Activated CD4-positive, alpha-beta T cell treated with anti-CD3 and anti-CD28 coated beads, Interleukin-2, amount 10 ng/mL, durations not matched to agents 7 days and 5 days (primary cell): ENCODE measurements at places on chromosomes 4 and X.
A peak's percentile ranks its signal among the peaks of the same experiment; 100 is the strongest.

DNA sequence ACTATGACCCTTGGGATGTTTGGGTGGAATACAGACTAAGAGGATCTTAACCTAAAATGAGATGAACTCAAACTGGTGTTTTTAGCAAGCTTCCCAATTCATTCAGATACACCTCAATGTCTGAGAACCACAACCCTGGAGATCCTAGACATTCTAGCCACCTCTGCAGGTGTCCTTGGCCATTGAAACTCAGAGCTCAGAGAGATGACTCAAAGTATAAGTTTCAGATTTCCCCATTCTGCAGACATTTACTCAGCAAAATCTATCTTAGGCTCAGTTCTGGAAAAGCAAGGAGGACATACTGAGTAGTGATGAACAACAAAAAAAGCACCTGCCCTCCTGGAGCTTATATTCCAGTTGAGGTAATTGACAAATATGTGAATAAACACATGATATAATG lies 47.8 kb downstream of the COMMD8 start:
- DNase-seq = no peak

GRCh38 chr4:176309046-176309445 lies 10.7 kb upstream of the SPCS3 start:
- DNase-seq = no peak

DNA sequence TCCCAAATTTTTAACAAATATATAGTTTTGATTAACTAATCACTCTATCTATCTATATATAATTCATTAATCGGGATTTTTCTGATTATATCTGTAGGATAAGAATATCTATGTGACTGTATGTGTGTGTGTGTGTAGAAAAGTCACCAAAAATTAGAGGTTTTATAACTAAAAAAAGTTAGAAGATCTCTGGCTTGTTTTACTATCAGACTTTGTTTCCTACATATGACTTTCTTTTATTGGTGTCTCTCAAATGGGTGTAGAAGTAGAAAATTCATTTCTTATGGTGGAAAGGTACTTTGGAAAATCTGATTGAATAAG lies 26.7 kb upstream of the TMPRSS11D start:
- no peak for DNase-seq

DNA sequence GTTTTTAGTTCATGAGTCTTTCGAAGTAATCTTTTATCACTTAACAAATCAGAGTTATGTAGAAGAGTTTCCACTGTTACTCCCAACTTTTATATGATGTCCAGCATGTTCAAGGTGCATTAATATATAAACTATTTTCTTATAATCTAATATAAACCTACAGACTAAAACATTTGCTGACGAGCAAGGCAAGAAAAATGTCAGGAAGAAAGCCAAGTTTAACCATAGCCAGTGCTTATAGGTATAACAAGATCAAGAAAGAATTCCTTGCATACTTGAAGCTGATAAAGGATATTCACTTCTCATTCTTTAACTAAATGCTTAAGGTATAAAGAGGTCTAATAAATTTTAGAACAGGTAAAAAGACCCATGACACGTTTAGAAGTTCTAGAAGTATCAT lies 167.7 kb downstream of the NPNT start:
- no peak for DNase-seq

- no peak for DNase-seq
These were observed 305.1 kb upstream of the ANXA10 start for GRCh38 chr4:167787231-167787630.

DNA sequence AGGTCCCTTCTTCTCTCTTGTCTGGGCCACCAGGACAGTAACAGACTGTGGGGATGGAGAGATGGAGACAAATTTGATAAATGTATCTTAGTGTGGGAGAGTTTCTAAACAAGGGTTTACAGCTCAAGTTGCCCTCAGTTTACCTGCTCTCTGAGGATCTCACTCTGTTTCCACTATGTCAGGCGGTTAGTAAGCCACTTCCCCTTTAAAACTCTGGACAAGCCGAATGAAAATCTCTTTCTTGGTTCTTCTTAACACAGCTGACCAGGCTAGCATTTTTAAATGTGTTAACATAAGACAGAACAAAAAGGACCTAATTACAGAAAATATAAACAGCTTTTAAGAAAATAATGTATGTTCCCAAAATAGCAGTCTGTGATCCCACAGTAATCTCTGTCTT lies 2.9 kb upstream of the SCARB2 start:
- DNase-seq = no peak

DNA sequence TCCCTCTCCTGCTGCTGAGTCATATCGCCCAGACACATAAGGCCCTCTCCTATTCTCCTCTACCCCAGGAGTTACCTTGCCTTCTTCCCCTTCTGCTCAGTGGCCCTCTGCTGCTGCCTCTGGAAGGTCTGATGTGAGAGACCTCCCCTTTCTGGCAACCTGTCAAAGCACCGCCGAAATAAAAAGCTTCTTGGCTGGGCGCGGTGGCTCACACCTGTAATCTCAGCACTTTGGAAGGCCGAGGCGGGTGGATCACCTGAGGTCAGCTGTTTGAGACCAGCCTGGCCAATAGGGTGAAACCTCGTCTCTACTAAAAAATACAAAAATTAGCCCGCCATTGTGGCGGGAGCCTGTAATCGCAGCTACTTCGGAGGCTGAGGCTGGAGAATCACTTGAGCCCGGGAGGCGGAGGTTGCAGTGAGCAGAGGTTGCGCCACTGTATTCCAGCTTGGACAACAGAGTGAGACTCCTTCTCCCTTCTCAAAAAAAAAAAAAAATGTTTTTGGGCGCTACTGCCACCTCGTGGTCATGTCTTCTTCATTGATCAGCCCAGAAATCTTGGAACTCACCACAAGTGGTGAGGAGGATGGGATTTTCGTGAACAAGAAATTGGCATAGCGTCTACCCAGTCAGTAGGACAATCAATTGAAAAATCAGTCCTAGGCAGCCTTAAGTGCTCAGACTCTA lies 8.6 kb upstream of the ZXDA start:
- peak; percentile 8 for DNase-seq

- DNase-seq = no peak
These were observed 922.5 kb downstream of the RPA4 start for GRCh38 chrX:97806238-97806637.

DNA sequence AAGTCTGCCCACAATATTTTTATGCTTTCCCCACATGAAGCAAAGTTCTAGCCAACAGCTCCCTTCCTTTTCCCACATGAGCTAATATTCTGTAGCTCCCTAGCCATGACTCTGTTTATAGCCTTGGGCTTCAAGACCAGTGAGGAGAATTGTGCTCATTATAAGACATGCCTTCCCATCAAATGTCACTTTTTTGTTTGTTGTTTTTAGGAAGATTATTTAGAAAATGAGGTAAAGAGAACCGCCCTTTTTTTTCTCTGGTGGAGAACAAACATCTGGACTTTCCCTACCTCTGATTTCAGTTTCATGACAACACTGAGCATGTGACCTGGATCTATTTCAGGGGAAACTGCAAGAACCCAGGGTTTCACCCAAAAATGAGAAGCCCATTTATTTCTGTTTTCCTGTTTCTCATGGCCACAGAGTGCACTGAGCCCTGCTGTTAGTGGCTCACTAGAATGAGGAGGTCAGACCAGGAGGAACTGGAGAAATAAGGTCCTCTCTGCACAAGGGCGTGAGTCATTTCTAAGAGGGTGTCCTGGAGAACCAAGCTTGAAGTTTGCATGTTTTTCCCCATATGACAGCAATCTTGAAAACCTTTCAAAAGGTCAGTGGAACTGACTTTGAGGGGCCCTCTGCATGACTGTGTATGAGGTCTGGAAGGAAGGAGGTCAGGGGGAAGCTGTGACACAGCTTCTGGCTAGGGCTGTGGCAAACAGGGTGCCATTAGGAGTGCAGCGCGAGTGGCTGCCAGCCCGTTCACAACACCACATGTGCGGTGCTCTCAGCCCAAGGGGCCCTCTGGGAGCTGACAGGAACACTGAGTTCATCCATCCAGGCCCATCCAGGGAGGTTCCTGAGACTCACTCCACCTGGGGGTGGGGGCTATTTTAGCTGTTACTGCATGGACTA lies 55.2 kb downstream of the CHST7 start:
- DNase-seq = no peak

DNA sequence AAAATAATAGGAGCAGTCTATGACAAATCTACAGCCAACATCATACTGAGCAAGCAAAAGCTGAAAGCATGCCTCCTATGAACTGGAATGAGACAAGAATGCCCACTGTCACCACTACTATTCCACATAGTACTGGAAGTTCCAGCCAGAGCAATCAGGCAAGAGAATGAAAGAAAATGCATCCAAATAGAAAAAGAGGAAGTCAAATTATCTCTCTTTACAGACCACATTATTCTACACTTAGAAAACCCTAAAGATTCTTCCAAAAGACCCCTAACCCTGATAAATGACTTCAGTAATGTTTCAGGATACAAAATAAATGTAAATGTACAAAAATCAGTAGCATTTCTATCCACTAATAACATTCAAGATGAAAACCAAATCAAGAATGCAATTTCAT lies 249.0 kb downstream of the STK32B start:
- DNase-seq = no peak

- DNase-seq = no peak
These were observed 20.3 kb upstream of the RNF4 start for GRCh38 chr4:2448589-2448988.

GRCh38 chr4:139229534-139230039 lies 50.4 kb downstream of the MGARP start:
- peak; percentile 42 for DNase-seq

GRCh38 chrX:41630091-41630490 lies 58.7 kb upstream of the GPR34 start:
- DNase-seq = no peak

GRCh38 chr4:18722748-18723191 lies 701.2 kb upstream of the LCORL start:
- DNase-seq = no peak

DNA sequence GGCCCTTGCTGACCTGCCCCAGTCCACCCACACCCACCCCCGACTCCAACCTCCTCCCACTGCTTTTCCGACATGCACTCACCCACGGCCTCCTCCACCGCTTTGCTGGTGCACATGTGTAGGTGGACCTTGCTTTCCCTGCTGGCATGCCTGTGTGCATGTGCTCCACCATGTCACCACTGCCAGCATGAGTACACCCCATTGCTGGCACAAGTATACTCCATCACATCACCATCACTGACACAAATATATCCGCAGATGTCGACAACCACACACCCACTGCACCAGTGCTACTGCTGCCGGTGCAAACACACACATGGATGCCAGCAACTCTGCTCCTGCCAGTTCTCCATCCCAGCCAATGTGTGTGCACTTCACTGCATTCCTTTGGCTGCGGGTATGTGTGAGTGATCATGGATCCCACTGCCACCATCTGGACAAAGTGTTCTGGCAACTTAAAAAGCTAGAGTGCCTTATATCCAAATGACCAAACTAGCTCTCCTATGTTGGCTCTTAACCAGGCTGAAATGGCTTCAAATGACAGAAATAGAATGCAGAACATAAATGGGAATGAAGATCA lies 1072.3 kb downstream of the RAPGEF2 start:
- no peak for DNase-seq

DNA sequence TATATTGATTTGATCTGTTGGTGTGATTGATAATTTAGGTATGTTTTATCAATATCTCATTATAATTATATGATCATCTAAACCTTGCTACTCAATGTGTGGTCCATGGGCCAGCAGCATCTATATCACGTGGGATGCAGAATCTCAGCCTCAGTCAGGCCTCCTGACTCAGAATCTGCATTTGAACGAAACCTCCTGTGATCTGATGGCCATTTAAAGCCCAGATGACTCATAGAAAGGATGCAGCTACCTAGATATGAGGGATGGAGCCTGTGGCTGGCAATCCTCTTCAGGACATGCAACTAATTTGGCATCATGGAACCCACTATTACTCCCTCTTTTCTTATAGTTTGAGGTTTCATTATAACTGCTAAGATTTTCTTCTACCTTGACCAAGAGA lies 11.3 kb upstream of the CHRNA9 start:
- DNase-seq = no peak

DNA sequence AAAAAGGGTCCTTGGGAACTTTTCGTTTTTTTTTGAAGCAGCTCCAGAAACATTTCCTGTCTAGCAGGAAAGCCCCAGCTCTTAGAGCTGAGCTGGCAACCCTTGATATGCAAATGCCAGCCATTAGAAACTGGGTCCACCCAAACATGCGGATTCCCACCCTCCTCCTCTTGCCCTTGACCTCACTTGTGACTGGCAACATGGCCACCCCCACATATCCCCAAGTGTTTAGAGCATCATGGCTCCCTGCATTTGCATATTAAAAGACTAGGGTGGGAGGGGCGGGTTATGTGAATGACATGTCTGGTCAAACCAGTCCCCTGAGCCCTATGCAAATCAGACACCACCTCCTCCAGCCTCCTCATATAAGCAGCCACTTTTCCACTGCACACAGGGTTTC lies 671.1 kb downstream of the FAT4 start:
- DNase-seq = no peak

GRCh38 chr4:140756319-140757231 lies at the start of gene TBC1D9:
Gene TBC1D9 (minus strand): TSS chr4:140756385. CDS start chr4:140756045, 340 bp downstream.
- no peak for DNase-seq

DNA sequence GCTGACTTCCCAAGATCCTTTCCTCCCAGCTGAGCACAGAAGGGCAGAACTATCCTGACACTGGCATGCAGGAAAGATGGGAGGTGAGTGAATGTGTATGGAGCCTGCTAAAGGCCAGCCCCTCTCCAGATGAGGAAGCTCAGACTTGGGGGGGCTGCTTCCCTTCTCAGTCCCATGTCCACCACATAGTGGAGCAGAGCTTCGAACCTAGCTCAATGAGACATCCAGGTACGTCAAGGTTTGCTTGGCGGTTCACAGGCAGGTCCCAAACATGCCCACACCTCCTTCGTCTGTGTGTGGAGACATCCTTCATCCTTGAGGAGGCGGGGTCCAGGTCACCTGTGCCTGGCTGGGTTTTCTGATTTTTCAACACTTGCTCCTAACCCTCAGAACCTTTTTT lies 31.3 kb downstream of the ACSL1 start:
- DNase-seq = no peak

GRCh38 chr4:83342476-83342875 lies 7.8 kb upstream of the HPSE start:
- DNase-seq = no peak

- no peak for DNase-seq
These were observed 46.1 kb upstream of the CTSO start for GRCh38 chr4:155999725-156000124.

- DNase-seq = no peak
These were observed at the start of gene TMEM255A for GRCh38 chrX:120310861-120311726. Gene TMEM255A (minus strand): TSS chrX:120311461. CDS start chrX:120311309, 152 bp downstream.

DNA sequence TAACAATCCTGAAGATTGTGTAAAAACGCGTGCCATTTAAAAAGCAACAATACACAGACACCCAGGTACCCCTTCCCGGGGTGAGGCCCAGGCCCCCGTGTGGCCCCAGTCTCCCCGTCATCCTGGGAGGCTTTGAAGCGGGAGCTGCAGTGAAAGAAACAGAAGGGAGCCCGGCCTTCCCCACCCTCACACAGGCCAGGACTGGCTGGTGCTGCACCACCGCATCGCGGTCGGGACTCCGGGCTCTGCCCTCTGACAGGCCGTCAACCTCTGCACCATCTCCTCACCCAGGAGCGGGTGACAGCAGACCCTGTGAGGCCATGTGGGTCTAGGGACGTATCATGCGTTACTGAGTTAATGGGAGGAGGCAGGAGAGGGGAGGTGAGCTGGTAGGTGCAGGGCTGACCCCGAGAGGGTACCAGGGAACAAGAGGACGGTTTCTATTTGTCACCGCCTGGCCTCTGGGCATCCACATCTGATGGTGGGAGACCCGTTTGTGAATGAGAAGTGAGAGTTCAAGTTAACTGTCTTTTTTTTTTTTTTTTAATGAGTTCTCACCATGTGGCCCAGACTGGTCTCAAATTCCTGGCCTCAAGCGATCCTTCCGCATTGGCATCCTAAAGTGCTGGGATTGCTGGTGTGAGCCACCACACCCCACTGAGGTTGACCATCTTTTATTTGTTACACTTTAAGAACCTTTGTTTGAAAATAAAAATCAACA lies 27.3 kb downstream of the PIGG start:
- no peak for DNase-seq

- DNase-seq = no peak
These were observed 310.7 kb downstream of the PPARGC1A start for GRCh38 chr4:23579166-23579565.
